Inflammatory macrophage treated with lipopolysaccharide for 1 hour (primary cell): ENCODE measurements at places on chromosomes 6 and 20.

DNA sequence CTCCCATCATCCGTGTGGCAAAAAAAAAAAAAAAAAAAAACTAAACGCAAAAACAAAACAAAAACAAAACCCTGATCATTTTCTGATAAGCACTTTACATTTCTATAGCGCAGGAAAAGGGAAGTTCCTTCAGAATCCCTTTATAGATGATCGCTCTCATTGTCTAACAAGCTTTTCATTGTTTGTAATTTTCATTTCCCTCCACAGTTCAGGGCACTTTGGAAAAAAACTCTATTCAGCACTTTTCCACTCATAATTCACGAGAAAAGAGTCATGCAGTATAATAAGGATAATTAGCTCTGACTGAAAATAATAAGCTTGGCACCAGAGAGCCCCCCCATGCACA, 89.4 kb upstream of the ATXN1 start:
- DNase-seq: peak; percentile 22

DNA sequence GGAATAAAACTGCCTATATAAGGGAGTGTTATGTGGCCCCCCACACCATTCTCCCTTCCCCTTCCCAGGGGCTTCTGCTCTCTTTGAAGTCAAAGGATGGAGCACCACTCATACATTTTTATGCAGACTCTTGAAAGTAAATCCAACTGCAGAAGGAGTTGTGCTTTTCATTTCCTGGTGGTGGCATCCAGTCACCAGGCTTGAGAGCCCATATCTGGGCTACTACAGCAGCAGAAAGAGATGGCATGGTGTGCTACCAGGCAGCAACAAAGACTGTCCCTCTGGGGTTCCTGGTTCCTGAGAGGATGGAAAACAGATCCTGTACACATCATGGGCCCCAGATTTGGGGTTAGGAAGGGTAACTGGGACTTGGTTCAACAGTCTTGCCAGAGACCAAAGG, 226.4 kb downstream of the CLIC5 start:
- no peak for DNase-seq

DNA sequence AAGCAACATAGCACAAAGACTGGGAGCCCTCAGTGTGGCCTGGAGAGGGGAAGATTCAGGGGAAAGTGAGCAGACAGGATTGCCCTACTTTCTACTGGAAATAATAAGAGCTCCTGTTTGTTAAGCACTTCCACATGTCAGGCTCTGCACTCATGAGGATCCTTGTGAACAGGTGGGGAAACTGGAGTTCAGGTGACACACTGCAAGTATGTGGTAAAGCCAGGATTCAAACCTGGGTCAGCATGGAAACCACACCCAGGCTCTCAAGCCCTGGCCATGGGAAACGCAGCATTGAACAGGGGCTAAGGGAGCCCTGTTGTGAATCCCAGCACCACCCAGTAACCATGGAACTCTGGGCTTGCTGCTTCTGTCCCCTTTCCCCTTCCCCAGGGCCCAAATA, 42.8 kb upstream of the ID1 start:
- no peak for DNase-seq

DNA sequence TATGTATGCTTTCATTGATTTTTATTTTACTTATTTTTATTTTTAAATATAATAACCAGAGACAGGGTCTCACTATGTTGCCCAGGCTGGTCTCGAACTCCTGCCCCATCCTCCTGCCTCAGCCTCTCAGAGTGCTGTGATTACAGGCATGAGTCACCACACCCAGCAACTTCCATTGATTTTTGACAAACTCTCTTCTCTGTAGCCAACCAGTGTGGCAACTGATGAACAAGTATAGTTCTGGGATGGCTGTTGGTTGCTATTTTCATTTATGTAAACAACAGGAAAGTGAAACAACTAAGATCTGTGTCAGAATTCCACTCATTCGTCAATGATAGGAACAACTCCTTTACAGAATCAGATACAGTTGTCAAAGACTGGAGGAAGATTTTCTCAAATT, 356.7 kb upstream of the JARID2 start:
- DNase-seq: no peak
